ENCODE measurements at places on chromosomes 1 and 21.

GRCh38 chr1:83497563-83497962 lies 501.4 kb downstream of the TTLL7 start:
- DNase-seq = no peak

DNA sequence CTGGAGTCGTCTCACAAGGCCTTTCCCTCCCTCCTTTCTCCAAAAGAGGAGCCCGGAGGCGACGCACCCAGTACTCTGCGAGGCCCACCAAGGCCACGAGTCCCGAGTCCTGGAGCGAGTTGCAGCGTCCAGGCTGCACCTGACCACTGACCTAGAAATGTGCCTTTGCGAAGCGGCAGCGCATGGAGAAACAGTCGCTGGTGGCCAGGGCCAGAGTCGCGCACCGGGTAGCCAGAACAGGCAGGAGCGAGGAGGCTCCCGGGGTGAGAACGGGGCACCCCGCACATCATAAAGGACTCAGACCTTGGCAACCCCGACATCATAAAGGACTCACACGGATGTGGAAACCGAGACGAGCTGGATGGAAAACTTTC lies 318.4 kb downstream of the FAM72C start:
- no peak for DNase-seq

GRCh38 chr1:187961895-187962294 lies 1133.1 kb downstream of the PLA2G4A start:
- no peak for DNase-seq

- DNase-seq = no peak
Measured at GRCh38 chr1:197725044-197725443, 50.2 kb downstream of the DENND1B start.

GRCh38 chr1:10474613-10475507 lies at the start of gene PEX14:
Gene PEX14, plus strand, starts transcription at chr1:10474950. Its CDS starts 17 bp downstream, at chr1:10474967.
- peak; percentile 84 for DNase-seq

- no peak for DNase-seq
Measured at GRCh38 chr21:33988237-33989017, 72.8 kb upstream of the ATP5PO start.

DNA sequence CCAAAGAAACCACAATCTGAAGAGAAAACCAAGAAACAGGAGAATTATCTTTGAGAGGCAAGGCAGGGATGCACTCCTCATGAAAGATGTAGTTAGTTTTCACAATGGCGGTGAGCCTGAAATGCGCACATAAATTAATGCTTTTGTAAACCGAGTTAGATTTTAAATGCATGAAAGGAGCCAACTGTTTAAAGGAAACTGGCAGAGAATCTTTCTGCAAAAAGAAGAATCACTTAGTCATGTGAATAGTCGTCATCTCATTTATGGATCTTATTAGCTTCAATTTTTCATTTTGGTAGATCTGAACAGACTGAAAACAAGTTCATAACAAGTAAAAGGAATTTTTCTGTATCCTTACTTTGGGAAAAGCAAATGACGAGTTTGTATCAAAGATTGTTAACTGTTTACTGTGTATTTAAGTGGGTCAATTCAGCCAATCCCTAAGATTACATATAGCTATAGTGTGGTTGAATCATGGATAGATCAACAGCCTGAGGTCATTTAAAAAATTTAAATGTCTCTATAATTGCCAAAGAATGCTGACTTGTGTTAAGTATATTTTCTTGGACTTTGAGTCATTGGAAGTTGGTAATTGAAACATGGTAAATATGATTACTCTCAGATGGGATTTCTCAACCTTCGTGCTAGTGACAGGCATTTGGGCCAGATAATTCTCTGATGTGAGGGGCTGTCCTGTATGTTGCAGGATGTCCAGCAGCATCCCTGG lies 226.6 kb upstream of the KAZN start:
- no peak for DNase-seq

- peak; percentile 64 for DNase-seq
Measured at GRCh38 chr1:166839600-166840308, 479 bp downstream of the POGK start.

- no peak for DNase-seq
Measured at GRCh38 chr1:238214449-238214848, 323.7 kb upstream of the ZP4 start.

DNA sequence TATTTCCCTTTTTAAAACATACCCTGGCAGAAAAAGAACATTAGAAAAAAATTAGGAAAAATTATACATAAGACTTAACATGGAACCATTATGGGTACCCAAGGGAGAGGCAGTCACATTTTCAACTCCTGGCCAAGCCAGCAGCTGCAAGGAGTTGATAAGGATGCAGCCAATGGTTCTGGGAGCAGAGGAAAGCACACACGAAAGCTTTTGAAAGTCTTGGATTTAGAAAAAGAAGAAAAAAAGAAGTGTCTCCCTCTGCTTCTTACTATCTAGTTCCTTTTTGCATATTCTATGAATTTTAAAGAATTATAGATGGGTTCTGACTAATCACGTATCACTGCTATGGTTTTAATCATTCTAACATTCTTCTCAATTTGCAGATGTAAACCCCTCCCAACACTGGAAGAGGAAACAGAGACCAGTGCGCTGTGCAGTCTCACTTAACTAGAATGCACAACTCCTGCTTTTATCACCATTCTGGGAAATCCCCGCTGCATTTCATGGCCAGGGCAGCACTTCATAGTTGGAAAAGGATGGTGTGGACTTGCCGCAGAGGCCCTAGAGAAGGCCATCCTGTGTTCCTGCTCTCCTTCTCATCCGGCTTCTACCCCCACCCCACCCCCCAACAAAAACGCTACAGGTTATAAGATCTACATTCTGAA lies 2.7 kb upstream of the CD58 start:
- DNase-seq = no peak

GRCh38 chr21:41662161-41662560 lies 104.7 kb downstream of the RIPK4 start:
- DNase-seq = no peak

- no peak for DNase-seq
Measured at GRCh38 chr1:197073978-197074377, 6.9 kb upstream of the F13B start.

- no peak for DNase-seq
Measured at GRCh38 chr1:89673251-89673650, 40.3 kb downstream of the LRRC8C start.

GRCh38 chr1:204415351-204415750 lies 3.7 kb upstream of the PPP1R15B start:
- DNase-seq = no peak

- DNase-seq = no peak
Measured at GRCh38 chr1:21532992-21533534, 23.8 kb downstream of the ALPL start.

- no peak for DNase-seq
Measured at GRCh38 chr21:25254491-25255174, 352.6 kb downstream of the MRPL39 start.

DNA sequence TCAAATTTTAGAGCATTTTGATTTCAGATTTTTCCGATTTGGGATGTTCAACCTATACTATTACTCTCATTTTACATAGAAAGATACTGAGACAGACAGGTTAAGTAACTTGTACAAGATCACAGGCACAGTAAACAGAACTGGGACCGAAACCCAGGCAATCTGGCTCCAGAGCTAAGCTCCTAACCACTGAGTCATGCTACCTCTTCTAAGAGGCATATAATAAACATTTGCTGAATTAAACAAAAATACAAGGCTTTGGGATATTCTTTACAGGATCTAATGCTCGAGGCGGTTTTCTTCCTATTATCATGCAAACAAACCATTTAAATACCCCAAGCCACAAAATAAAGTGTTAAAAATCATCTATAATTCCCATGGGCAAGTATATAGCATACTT lies 50.3 kb downstream of the MCOLN2 start:
- DNase-seq = no peak
